ENCODE measurements at places on chromosomes 7 and 10.

DNA sequence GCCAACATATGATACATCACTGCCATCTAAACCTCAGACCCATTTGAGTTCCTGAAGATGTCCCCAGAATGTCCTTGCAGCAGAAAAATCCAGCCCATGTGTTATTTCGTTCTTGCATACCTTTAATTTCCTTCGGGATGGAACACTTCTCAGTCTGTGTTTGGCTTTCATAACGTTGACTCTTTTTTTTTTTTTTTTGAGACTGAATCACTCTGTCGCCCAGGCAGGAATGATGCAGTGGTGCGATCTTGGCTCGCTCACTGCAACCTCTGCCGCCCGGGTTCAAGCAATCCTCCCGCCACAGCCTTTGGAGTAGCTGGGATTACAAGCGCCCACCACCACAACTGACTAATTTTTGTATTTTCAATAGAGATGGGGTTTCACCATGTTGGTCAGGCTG is 148.8 kb upstream of the TNRC18 start:
- DNase-seq: no peak

DNA sequence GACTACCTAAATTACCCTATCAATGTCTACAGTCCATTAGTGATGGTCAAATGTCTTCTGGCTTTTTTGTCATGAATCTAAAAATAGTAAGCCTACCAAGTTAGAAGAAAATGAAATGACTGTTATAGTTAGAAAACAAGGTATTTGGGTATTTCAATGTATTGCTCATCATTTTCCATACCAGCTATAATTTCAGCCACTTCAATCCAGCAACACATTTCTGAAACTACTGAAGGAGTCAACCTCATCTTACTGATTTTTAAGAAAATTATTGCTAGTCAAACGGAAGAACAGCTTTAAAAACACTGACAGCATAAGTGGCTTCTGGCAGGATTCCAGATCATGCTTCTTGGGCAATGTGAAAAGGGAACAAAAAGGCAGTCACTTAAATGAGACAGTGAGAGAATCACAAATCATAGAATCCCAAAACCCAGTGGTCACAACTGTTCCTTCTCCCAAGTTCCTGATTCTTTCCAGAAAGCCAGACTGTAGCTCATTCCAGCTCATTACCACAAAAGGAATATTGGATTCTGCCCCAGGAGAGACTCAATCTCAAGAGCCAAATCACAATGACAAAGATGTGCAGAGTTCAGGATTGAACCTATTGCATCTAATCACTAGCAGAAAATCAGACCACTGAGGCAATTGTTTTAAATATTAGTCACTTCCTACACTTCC is 61.2 kb upstream of the LRRN3 start:
- no peak for DNase-seq

GRCh38 chr10:99331207-99331803 is 2.1 kb downstream of the CNNM1 start:
- no peak for DNase-seq

- DNase-seq: no peak
Observed at GRCh38 chr10:58464956-58465355, 47.7 kb upstream of the BICC1 start.

DNA sequence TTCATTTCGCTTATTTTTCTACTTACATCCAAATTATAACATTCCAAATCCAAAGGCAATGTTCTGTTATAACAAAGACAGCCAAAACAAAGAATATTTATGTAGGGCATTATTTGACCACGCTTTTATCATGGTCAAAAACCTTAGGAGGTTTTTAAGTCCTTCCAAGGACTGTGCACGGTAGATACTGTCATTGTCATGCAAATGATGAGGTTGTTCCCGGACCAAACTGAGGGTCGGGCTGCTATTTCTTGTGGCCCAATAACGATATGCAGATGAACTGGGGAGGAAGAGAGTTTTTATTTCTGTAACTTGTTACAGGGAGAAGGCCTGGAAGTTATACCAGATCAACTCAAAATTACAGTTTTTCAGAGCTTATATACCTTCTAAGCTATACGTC is 56.6 kb upstream of the STEAP4 start:
- DNase-seq: no peak

- DNase-seq: no peak
Observed at GRCh38 chr10:33914746-33915145, 580.3 kb upstream of the NRP1 start.

GRCh38 chr7:12518920-12519681 is 51.4 kb upstream of the SCIN start:
- DNase-seq: peak; percentile 7

GRCh38 chr10:15541376-15541775 is 170.3 kb upstream of the FAM171A1 start:
- DNase-seq: no peak

DNA sequence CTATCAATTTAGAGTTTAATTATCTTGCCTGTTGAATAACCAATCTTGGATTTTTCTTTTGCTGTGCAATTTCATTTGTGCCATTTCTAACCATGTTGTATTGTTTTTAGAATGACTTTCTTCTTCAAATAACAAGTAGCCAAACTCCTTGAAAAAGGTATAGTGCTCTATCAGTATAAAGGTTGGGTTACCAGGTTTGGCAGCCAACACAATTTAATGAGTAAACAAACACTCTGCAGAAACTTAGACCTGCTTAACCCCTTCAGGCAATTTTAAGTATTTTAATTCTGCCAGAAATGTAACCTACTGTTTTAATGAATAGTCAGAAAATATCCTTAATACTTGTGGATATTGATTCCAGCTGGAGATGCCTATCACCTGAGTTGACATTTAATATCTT is 299.8 kb downstream of the ARL4A start:
- no peak for DNase-seq

DNA sequence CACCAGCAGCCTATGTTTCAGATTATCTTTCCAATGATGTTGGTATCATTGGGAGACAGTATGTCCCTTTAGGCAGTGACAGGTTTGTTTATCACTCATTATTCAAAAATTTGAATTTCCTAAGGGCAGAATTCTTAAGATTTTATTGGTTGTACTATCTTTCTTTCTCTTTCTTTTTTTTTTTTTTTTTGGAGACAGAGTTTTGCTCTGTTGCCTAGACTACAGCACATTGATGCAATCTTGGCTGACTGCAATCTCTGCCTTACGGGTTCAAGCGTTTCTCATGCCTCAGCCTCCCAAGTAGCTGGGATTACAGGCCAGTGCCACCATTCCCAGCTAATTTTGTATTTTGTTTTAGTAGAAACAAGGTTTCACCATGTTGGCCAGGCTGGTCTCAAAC is 111.2 kb downstream of the PON1 start:
- no peak for DNase-seq

DNA sequence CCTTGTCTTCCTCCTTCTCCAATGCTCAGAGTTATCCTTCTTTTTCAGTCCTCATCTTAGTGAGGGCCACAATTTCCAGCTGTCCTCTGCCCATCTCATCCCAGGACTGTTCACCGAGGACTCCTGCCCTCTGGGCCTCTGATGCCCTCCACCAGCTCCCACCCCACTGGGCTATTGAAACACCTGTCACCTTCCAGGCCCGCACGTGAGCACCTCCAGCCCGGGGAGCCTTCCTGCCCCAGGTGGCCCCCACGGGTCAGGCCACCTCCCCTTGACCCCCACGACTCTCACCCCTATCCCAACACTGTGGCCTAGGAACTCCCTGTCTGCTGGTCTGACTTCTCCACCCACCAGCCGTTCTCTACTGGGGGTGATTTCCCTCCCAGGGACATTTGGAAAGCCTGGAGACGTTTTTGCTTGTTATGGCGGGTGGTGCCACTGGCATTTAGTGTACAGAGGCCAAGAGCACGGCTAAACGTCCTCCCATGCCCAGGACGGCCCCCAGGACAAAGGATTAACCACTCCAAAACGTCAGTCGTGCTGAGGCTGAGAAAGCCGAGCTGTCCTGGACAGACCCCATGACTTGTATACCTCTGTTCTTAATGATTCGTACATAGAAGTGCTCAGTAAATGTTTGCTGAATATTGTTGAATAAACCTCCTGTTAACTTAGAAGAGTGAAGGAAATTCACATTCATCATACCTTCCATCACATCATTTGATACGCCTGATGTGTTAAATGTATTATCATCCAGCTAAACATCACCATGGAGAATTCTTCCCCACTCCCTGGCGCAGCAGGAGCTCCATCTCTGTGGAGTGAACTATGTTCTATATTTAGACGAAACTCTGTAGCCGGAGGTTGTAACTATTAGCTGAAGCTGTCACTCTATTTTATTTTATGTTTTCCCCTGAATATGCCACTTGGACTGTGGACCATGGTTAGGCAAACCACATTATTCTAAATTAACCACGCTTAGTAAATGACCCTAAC is 270.1 kb upstream of the SHH start:
- no peak for DNase-seq

GRCh38 chr7:138889582-138890498 is 91.3 kb downstream of the KIAA1549 start:
- DNase-seq: peak; percentile 67

DNA sequence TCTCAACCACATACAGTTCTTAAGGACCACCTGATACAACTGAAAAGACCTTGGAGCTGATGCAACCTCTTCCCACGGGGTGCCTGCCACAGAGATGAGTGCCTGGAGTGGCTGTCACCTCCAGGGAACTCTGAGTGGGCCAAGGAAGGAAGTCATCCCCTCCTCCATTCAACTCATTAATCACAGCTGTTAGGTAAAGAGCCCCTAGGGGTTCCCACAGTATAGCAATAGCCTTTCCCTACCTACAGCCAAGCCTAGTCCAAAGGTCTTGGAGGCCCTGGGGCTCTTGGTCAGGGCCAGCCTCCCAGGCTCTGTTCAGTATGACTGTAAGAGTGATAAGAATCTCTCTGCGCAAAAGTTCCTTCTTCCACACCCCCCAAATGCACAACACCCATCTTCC is 70.4 kb upstream of the NFE2L3 start:
- peak; percentile 24 for DNase-seq

DNA sequence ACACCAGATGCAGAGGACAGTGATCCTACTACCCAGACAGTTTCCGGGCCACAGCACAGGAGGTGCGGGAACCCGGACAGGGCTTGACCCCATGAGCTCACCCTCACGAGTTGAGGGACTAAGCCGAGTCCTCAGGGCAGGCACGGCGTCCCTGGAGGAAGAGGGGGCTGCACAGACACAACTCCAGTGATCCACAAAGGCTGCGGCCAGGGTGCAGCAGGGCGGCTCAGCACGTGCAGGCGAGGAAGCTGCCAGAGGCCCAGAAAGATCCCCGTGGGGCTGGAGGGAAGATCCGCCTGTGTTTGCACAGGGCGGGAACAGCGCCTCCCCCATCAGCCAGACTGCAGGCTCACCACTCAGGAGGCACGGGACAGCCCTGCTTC is 45.9 kb upstream of the TMEM72 start:
- no peak for DNase-seq

DNA sequence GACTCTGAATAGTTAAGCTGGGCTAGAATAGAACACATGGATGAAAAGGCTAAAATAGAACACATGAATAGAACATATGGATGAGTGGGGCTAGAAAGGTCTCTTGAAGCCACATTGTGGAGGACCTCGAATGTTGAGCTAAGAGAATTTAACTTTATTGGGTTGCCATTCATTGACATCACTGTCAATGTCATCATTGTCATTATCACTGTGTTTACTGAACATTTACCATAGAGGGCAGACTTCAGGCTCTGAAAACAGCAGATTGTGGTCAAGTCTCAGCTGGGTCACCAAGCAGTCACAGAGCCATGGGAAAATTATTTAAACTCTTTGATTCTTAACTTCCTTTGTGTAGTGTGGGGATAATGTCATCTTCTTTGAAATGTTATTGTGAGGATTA is 80.4 kb downstream of the WDFY4 start:
- DNase-seq: no peak

- DNase-seq: peak; percentile 23
Observed at GRCh38 chr10:29619241-29619669, 15.5 kb downstream of the SVIL start.

GRCh38 chr10:74227697-74228424 is 76.8 kb downstream of the ADK start:
- no peak for DNase-seq

GRCh38 chr7:123410273-123410904 is 124.0 kb downstream of the IQUB start:
- DNase-seq: no peak

DNA sequence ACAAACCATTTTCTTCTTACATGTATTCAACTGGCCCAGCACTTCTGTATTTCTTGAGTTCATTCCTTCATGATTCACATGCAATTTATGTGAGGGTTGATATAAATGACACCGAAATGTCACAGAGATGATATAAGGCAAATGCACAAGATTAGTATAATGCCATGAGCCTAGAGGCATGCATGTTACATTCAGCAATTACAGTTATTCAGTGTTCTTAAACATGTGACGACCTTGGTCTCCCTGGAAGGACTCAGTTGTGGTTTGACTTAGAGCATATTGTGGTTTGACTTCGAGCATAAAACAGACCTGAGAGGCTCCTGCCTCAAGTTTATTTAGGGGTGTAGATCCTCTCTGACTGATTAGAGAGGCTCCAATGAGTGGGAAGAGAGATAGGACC is 752.1 kb upstream of the POM121L12 start:
- DNase-seq: no peak

DNA sequence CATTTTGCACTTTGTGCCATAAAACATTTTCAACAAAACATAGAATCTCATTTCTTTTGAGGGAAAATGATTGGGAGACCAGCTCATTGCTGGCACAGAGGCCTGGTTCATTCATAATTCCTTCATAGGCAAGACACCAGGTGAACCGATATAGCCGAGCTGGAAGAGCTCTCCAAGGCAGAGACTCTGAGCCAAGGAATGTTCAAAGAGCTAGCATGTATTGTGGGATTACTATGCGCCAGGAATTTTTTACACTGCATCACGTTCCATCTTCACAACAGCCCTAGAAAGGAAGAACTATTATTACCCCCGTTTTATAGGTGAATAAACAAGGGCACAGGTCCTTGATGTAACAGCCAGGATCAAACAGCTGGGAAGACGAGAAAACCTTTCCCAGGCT is 2.1 kb upstream of the IL6 start:
- DNase-seq: no peak

GRCh38 chr7:45703373-45703821 is 129.2 kb downstream of the ADCY1 start:
- DNase-seq: no peak

All from NCI-H146 (cell line).